PC-3 (cell line): ENCODE measurements at places on chromosomes 12 and 14. TPM values are rescaled to one million over a fixed set of nuclear protein-coding genes. Genes with fewer than 3 reads are reported as not detected.
A peak's percentile ranks its signal among the peaks of the same experiment; 100 is the strongest.

- no peak overlapping the region for H3K4me3 ChIP-seq
- no peaks in the 10 kb centered on the region for H3K4me1 ChIP-seq
- no peaks in the 10 kb centered on the region for H3K27me3 ChIP-seq
- no peak overlapping the region for H3K27ac ChIP-seq
- no peak for DNase-seq
- H3K36me3 ChIP-seq: no peaks in the 10 kb centered on the region
These were observed 53.1 kb downstream of the TGFB3 start for GRCh38 chr14:75928690-75929181.

DNA sequence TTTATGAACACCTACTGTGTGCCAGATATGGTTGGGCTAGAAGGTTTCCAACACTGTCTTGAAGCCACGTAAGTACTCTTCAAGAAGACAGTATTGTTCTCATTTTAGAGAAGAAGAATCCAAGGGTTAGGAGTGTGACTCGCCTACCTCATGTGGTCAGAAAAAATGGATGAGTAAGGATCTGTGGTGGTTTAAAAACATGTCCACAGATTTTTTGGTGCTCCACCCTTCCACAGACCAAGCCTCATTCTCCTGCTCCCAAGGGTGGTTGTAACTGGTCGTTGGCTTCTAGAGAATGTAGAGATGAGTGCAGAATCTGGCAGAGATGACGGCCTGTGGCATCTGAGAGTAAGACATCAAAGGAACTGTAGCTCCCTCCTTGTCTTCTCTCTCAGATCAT lies 30.3 kb upstream of the TTC7B start:
- H3K27ac ChIP-seq: no peak overlapping the region
- H3K4me3 ChIP-seq: no peak overlapping the region
- no peaks in the 10 kb centered on the region for H3K36me3 ChIP-seq
- DNase-seq: peak; percentile 33

- H3K27ac ChIP-seq: no peak overlapping the region
- H3K36me3 ChIP-seq: no peaks in the 10 kb centered on the region
- peaks cover 9% of the 10 kb centered on the region for H3K4me1 ChIP-seq
- H3K4me3 ChIP-seq: no peak overlapping the region
- no peak for DNase-seq
These were observed 15.0 kb upstream of the PIP4K2C start for GRCh38 chr12:57575771-57576612.

DNA sequence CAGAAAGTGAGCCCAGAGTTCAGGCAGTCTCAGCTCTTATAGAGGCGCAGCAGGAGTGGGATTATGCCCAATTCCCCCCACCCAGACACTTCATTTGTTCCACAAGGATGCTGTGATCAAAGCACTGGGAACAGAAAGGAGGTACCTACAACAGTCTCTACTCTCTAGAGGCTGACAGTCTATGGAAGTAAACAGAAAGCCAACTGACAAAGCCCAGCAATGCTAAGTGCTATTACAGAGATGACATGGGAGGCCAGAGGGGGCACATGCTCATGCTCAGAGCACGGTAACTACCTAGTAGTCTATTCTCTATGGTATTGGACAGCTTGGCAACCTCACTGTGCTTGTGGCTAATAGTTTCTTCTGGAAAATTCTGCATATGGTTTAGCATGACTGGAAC lies 85.9 kb downstream of the STXBP6 start:
- DNase-seq: no peak
- no peaks in the 10 kb centered on the region for H3K27me3 ChIP-seq
- H3K27ac ChIP-seq: no peak overlapping the region

ASB2 gene
- total RNA-seq: 0.12 and 0.22 TPM in 2 replicates

GYS2 gene
- total RNA-seq: not detected in 2 replicates

DNA sequence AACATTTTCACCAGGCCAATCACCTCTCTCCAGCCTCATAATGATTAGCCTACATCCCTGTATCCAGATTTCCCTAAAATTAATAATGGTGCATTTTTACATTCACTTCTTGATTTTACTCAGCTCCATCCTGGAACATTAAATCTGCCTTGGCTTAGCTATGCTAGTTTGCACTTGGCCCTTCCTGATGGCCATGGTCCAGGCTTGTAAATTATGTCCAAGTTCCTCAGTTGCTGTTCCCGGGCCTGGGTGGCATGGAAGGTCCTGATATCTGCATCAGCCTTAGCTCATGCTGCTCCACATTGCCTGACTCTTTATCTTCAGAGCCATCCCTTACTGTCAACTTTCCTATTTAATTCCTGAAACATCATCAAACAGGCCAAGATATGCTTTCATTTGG lies 11.1 kb upstream of the METTL17 start:
- H3K36me3 ChIP-seq: no peaks in the 10 kb centered on the region
- no peak overlapping the region for H3K27ac ChIP-seq
- H3K4me1 ChIP-seq: peaks cover 5% of the 10 kb centered on the region; the same call in 1 of the 2 replicates
- H3K27me3 ChIP-seq: peaks cover 13% of the 10 kb centered on the region; the same call in 1 of the 2 replicates
- no peak for DNase-seq
- H3K4me3 ChIP-seq: no peak overlapping the region

- 0 out of 2 replicates have a peak overlapping the region, but pooled peaks have one; percentile 6 for H3K4me3 ChIP-seq
- no peaks in the 10 kb centered on the region for H3K27me3 ChIP-seq
- peak overlapping the region; percentile 81 for H3K27ac ChIP-seq
- DNase-seq: peak; percentile 90
These were observed 11.6 kb downstream of the RASSF8 start for GRCh38 chr12:25970082-25970481.

TAC3 gene
- total RNA-seq: not detected in 2 replicates

GRCh38 chr12:106139422-106140171 lies 843 bp upstream of the NUAK1 start:
- peaks cover 37% of the 10 kb centered on the region for H3K4me1 ChIP-seq
- DNase-seq: peak; percentile 72
- 0 out of 2 replicates have a peak overlapping the region, but pooled peaks have one; percentile 9 for H3K27ac ChIP-seq
- H3K4me3 ChIP-seq: peak overlapping the region; percentile 82

HOXC12 gene
- total RNA-seq: 0.33 and 1.2 TPM in 2 replicates

- no peak overlapping the region for H3K4me3 ChIP-seq
- H3K4me1 ChIP-seq: no peaks in the 10 kb centered on the region
- H3K27ac ChIP-seq: no peak overlapping the region
- peak; percentile 7 for DNase-seq
- H3K36me3 ChIP-seq: no peaks in the 10 kb centered on the region
- H3K27me3 ChIP-seq: no peaks in the 10 kb centered on the region
These were observed 238.1 kb downstream of the FOXN3 start for GRCh38 chr14:89178800-89179535.

GRCh38 chr12:48857278-48857994 lies 5.5 kb upstream of the DDX23 start:
- no peaks in the 10 kb centered on the region for H3K36me3 ChIP-seq
- H3K27me3 ChIP-seq: no peaks in the 10 kb centered on the region
- H3K4me3 ChIP-seq: no peak overlapping the region
- H3K27ac ChIP-seq: no peak overlapping the region
- peaks cover 7% of the 10 kb centered on the region; the same call in 1 of the 2 replicates for H3K4me1 ChIP-seq

TAS2R9 gene
- not detected in 2 replicates for total RNA-seq

GLI1 gene
- total RNA-seq: 3.0 TPM in 1 of 2 replicates, not detected in the other

GRCh38 chr12:11716794-11717518 lies 67.5 kb downstream of the ETV6 start:
- no peak overlapping the region for H3K27ac ChIP-seq
- H3K27me3 ChIP-seq: no peaks in the 10 kb centered on the region
- H3K36me3 ChIP-seq: no peaks in the 10 kb centered on the region
- no peak for DNase-seq

LMNTD1 gene
- total RNA-seq: not detected in 2 replicates

GRCh38 chr12:113185180-113186032 lies at the start of the genes DDX54 and RITA1:
TSS of gene DDX54 (minus strand) at chr12:113185478. CDS start at chr12:113185451, 27 bp downstream.
TSS of gene RITA1 (plus strand) at chr12:113185721. CDS start at chr12:113186747, 1,026 bp downstream.
- no peaks in the 10 kb centered on the region for H3K27me3 ChIP-seq
- peak within 1 kb of the TSS; percentile 95 for H3K4me3 ChIP-seq
- H3K36me3 ChIP-seq: peaks cover 23% of the 10 kb centered on the region
- H3K27ac ChIP-seq: peak within 1 kb of the TSS; percentile 91
- peaks cover 24% of the 10 kb centered on the region for H3K4me1 ChIP-seq

POLE2 gene
- 26.6 and 38.6 TPM in 2 replicates for total RNA-seq
